CMK (cell line): ENCODE measurements at places on chromosomes 3 and 15.

DNA sequence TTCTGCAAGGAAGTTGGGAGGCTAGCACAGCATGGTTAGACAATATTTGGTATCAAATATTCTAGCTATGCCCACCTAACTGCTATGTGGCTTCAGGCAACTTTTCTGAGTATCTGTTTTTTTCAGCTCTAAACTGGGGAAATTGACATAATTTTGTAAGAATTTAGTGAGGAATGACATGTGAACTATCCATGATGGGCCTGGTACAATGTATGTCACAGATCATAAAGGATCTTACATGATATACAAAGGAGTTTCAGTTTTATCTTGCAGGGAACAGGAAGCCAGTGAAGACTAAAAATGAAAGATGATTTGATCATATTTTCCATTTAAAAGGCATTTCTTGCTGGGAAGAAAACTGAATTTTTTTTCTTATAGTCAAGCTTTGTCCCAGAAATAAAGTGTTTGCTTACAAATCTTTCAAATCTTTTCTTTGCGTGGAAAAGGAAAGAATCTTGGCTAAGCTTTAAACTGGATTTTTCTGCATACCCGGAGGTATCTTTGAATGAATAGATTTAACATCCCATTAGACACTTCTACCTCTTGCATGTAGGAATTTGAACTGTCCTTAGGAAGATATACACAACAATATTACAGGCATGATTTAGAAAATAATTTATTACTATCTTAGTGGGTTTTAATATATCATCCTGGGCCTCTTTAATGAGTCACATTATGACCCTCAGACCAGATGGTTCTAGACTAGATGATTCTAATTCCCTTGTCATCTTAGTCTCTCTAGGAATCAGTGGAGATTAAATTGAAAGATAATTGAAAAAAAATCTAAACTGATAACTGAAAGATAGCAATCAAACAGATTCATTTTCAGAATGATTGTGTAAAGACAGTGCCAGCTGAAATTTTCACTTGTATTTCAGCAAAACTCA is 436.0 kb upstream of the THBS1 start:
- DNase-seq, result no peak

DNA sequence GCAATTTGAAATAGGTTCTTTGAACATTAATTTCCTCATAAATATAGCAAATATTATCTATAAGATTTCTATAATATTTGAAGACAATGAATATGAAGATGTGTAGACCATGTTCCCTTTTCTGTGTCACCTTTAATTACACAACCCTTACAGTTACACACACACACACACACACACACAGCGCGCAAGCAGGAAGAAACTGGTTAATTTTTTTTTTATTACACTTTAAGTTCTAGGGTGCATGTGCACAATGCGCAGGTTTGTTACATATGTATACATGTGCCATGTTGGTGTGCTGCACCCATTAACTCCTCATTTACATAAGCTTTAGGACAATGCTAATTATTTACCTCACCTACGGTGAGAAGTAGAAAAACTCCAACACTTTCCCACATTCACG is 122.9 kb downstream of the TPRG1 start:
- DNase-seq, result no peak

GRCh38 chr3:128269796-128270195 is 116.5 kb downstream of the EEFSEC start:
- no peak for DNase-seq

- no peak for DNase-seq
Measured at GRCh38 chr3:139425745-139426400, 36.4 kb upstream of the COPB2 start.

GRCh38 chr15:91224755-91225380 is 124.8 kb downstream of the SV2B start:
- DNase-seq, result no peak

GRCh38 chr15:69565066-69565655 is 112.5 kb downstream of the RPLP1 start:
- no peak for DNase-seq

DNA sequence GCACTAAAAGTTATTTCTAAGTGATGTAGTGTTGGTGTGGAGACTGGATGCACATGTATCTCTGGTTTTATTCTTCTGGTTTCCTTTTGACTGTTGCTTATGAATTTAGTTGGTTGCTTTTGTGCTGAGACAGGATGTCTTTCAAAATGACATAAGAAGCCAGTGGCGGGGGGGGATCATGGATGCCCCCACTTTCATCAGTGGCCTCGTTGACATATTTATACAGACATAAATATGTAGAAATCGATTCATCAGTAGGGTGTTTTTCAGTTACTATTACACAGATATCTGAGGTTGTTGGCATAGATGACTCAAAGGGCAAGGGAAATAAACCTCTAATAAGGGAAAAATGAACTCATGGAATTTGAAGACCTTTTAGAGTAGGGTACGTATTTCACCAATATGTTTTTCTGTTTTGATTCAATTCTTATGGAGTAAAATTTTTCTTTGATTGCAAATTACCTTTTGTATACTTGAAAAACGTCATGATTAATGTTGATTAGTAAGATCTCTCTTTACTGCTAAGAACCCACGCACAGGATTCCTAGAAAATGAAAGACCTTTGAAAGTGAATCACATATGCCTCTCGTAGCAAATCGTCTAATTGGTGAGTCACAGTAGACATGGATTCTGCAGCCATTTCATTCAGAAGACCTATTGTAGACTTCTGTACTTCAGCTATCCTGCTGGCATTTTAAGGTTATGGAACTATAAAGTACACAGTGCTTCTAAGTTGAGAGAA is 97.4 kb upstream of the RBMS3 start:
- no peak for DNase-seq

- DNase-seq, result no peak
Measured at GRCh38 chr15:71752604-71753289, 57.6 kb upstream of the NR2E3 start.

DNA sequence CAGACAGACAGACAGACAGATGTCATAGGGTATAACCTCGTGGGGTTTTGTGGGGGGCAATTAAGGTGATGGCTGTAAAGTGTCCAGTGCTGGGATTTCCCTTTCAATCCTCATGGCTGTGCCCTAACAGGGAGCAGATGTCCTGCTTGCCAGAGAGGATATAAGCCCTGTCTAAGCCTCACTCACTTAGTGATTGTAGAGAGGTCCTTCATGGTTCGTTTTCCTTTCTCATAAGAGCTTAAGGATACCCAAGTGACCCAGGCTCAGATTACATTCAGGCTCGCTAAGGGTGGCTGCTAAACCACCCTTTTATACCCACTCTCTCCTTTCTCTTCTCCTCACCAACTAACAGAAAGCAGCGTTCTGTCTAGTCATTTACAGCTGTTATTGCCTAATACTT is 19.2 kb downstream of the LYSMD2 start:
- DNase-seq, result no peak

- no peak for DNase-seq
Measured at GRCh38 chr3:47794544-47794943, 8.4 kb upstream of the DHX30 start.

DNA sequence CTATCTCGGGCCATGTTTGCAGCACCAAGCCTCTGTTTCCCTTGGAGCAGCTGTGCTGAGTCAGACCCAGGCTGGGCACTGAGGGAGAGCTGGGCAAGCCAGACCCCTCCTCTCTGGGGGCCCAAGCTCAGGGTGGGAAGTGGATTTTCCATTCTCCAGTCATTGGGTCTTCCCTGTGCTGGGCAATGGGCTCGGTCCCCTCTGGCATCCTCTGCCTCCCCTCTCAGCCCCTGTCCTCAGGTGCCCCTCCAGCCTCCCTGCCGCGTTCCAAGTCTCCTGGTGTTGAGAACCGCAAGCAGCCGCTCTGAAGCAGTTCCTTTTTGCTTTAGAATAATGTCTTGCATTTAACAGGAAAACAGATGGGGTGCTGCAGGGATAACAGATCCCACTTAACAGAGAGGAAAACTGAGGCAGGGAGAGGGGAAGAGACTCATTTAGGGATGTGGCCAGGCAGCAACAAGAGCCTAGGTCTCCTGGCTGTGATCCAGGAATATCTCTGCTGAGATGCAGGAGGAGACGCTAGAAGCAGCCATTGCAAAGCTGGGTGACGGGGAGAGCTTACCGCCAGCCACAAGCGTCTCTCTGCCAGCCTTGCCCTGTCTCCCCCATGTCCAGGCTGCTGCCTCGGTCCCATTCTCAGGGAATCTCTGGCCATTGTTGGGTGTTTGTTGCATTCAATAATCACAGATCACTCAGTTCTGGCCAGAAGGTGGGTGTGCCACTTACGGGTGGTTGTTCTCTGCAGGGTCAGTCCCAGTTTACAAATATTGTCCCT is 1.2 kb downstream of the RHO start:
- DNase-seq, result no peak

- peak; percentile 40 for DNase-seq
Measured at GRCh38 chr3:48088056-48088748, 72.0 kb upstream of the MAP4 start.

DNA sequence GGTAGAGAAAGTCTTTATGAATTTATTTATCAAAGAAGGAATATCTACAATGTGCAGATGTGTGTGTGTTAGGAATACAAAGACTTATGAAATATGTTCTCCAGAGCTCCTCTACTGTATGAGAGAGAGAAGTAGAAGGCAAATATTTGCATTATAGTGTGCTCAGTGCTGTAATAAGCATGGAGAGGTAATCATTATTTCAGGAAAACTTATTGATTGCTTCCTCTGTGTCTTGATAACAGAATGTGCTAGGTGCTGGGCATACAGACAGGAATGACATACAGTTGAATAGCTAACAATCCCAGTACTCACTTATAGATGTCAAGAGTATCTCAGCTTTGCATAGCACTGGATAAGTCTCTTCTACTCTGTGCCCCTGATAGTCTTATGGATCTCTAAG is 30.2 kb downstream of the ATG7 start:
- no peak for DNase-seq

DNA sequence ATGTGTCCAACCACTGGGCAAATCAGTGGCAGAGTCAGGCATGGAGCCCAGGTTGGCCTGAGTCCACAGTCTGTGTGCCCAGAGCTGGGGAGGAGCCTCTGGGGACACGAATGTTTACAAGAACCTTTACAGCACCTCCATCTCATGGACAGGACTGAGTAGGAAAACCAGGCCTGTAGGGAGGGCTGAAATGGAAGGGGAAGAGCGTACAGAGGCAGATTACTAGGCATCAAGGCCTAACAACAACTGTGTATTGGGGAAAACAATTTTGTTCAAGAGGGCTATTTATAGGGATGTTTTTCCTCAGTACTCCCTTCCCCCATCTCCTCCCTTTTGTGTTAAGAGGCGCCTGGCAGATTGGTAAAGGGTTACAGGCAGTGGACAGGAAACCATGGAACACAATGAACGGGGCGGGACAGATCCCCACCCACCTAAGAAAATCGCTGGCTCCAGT is 15.1 kb upstream of the ARHGAP31 start:
- DNase-seq, result no peak

GRCh38 chr15:70512772-70513362 is 250.5 kb downstream of the UACA start:
- DNase-seq, result peak; percentile 68

- no peak for DNase-seq
Measured at GRCh38 chr3:138842483-138843188, 7.9 kb upstream of the PIK3CB start.

GRCh38 chr3:50150863-50151686 is 4.0 kb upstream of the SEMA3F start:
- no peak for DNase-seq

DNA sequence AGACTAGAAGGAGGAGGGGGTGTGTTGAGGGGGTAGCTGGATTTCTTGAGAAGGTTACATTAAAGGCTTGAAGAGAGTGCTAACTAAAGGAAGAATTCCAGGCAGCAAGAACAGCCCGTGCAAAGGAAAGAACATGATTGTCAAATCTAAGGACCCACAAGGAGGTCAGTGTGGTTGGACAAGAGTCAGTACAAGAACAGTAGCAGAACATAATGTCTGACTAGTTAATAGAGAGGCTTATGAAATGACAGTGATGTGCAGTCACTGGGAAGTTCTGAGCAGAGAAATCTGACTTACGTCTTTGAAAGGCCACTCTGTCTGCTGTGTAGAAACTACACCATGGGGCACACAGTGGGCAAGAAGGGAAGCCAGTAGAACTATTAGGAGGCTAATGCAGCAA is 19.8 kb upstream of the RBMS3 start:
- DNase-seq, result no peak

- DNase-seq, result no peak
Measured at GRCh38 chr3:16802389-16802788, 82.4 kb upstream of the PLCL2 start.

DNA sequence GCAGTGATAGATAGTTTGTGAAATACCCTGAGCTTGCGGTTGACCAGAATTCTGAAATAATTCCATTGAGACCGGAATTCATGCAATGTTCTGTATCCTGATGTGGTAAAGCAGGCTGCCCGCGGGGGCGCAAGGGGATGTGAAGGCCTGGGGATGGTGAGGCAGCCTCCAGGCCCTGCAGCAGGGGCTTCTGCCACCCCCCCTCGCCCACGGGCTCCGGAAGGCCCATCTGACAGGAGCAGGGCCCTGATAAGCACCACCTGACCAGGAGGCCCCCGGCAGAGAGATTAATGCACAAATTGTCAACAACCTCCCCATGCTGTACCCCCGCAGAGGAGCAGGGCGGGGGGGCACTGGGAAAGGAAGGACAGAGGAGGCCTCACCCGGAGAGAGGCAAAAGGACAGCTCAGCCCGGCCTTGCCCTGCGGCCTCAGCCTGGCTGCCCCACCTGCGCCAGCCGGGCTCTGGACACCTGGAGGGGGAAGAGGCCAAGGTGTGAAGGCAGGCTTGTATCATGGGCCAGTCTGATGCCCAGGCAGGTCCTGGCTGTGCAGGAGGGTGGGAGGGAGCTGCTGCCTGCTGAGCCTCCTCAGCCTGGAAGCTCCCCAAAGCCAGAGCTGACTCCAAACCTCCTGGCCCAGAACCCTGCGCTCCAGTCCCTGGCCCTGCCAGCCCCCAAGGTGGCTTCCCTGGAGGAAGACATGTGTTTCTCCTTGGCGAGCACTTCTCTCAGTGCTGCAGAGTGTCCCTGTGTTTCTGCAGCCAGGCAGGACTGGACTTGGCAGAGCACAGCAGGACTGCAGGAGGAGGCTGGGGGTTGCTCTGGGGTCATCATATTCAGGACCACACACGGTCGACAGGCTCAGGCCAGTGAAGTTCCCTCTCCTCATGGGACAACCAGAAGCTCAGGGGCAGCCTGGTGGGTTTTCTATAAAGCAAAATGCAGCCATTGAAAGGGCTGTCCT is 46.5 kb downstream of the RPN1 start:
- DNase-seq, result peak; percentile 98

- no peak for DNase-seq
Measured at GRCh38 chr3:65231544-65231943, 543.7 kb upstream of the ADAMTS9 start.

- no peak for DNase-seq
Measured at GRCh38 chr15:67531379-67531914, 10.5 kb downstream of the C15orf61 start.

GRCh38 chr3:141328286-141329166 is 39.8 kb upstream of the ZBTB38 start:
- no peak for DNase-seq
